ENCODE measurements at places on chromosomes 16 and 17.
A peak's percentile ranks its signal among the peaks of the same experiment; 100 is the strongest.

- peak; percentile 7 for DNase-seq
These were observed 129.2 kb upstream of the TOM1L1 start for GRCh38 chr17:54771409-54771915.

DNA sequence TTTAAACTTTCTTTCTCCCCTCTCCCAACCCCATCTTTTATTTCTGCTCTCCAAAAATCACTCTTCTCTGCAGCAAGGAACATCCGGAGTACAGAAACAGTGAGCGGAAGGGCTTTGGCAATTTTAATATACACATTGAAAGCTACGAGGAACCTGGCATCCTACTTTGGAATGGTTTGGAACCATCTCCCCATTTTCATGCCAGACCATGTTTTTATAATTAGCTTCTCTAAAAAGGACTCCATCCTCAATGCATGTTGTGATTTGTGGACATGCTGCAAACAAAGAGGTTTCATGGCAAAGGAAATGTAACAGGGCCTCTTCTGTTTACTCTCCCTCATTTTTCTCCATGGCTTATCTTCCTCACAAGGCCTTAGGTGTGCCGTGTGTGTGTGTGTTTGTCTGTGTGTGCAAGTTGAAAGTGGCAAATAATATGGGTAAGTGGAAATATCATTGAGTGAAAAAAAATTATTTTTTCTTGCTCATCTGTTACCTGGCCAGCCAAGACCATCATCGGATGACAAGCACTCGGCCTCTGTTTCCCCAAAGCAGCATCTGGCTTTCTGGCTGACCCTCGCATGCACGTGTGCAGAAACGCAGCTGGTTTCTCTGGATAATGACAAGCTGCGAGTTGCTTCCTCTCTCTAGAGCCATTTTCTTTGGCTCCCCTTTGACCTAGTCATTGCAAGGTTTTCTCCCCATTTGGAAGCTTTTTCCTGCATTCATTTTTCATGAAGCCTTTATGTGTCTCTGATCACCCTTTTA, 585.0 kb downstream of the TMEM114 start:
- no peak for DNase-seq

DNA sequence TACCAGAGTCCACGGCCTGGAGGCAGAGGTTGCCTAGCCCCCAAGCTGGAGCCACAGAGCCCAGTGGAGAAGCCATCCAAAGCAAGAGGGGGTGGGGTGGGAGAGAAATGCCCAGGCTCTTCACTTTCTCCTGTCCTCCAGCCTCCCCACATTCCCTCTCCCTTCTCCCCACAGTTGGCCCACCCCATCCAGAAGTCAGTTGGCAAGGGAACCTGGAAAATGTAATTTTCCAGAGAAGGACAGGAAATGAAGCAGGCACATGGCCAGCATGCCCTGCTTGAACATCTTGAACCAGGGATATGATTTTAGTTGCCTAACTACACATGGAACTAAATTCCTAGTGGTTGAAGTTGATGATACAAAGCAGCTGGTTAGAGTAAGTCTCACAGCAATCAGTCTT, 73.3 kb upstream of the IRX6 start:
- peak; percentile 30 for DNase-seq

GRCh38 chr16:69123910-69124309, 8.5 kb downstream of the CHTF8 start:
- peak; percentile 76 for DNase-seq

DNA sequence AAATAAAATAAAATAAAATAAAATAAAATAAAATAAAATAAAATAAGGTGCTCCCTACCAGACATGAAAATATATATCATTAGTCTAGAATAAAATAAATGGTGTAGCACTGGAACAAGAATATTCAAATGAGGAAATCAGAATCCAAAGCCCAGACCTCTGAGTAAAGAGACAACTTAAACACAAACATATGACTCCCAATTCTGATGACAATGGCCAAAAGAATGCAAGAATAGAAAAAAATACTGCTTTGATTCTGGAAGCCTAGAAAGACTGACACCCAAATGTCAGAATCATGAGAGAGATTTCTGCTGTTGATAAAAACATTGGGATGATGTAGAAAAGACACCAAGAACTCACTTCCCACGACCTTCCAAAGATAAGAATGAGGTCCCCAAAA, 27.9 kb downstream of the MYOCD start:
- DNase-seq, result no peak

- peak; percentile 16 for DNase-seq
These were observed 83.4 kb downstream of the HIC1 start for GRCh38 chr17:2138318-2138717.

- DNase-seq, result no peak
These were observed 67.7 kb downstream of the CYLD start for GRCh38 chr16:50809561-50809960.

GRCh38 chr16:71648921-71649320, 22.9 kb downstream of the MARVELD3 start:
- no peak for DNase-seq

DNA sequence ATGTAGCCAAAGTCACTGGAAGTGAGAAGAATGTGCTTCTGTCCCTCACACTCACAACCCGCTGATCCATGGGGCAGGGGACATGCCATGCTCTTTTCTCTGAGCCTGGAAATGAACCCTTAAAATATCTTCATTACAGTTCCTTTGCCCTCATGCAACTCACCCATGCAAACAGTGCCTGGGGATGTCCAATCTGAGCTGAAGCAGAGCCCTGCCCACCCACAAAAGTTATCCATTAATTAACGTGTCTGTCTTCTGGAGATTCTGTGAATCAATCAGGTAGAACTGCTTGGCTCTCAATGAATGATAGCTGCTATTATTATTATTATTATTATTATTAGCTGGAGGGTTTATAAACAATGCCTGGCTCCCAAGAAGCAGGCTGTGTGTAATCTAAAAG, 133.7 kb downstream of the USP31 start:
- no peak for DNase-seq

DNA sequence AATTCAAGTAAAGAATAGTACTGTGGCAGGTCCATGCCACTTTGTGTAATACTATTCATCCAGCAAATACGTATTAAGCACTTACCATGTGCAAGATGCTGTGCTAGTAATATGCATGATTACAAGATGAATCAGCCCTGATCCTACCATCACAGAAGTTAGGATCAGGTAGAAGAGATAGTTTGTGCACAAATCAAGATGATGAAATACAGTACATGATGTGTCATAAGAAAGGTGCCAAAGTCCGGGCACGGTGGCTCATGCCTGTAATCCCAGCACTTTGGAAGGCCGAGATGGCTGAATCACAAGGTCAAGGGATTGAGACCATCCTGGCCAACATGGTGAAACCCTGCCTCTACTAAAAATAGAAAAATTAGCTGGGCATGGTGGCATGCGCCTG, 10.9 kb downstream of the COG4 start:
- DNase-seq, result no peak

DNA sequence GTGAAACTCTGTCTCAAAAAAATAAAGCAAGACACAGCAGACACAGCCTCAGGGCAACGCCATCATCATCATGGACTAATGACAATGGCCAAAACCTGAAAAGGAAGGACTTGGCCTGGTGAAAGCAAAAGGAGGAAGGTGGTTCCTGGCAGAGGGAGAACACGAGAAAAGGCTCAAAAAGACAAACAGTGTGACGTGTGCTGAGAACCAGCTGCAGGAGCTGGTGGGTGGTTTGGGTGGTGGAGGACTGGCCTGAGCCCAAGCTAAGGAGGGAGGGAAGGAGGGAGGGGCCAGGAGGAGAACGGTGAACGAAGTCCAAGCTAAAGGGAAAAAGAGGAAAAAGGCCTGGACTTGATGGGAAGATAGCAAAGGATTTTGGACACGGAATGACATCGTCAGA, 85.1 kb downstream of the SLC39A11 start:
- DNase-seq, result no peak

Measured in hepatocyte (in vitro differentiated cells).